ENCODE measurements at places on chromosomes 4 and X. TPM values are rescaled to one million over a fixed set of nuclear protein-coding genes. Genes with fewer than 3 reads are reported as not detected.

DNA sequence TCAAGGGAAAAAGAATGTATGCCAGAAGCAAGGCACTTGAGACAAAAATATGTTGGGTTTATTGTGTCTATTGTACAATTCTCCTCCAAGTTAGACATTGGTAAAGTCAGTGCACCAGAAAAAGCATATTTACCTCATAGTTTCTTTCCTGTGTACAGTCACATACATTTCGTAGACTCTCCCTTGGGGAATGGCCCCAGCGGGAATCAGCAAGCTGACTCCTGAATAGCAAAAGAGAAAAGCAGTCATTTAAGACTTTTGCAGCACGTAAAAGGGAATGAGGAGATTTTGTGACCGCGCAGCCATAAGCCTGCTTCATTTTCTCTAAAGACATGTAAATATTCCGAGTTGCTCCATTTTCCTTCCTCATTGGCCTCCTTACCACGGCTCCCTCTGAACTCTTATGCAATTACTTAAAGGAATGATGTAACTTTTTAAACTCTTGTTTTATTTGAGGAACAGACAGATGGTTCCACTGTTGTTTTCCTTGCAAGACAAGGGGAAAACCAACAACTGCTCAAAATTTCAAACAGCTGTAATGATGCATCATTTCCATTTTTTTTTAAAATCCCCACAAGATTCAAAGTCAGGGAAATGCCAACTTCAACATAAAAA, 332.7 kb downstream of the UNC5C start:
- peak overlapping the region; percentile 13 for H3K4me3 ChIP-seq
- peaks cover 4% of the 10 kb centered on the region for H3K36me3 ChIP-seq
- H3K4me1 ChIP-seq, result peaks cover 25% of the 10 kb centered on the region

- H3K4me3 ChIP-seq, result no peak overlapping the region
- no peak for DNase-seq
- no peaks in the 10 kb centered on the region for H3K36me3 ChIP-seq
- no peaks in the 10 kb centered on the region for H3K4me1 ChIP-seq
- H3K27me3 ChIP-seq, result no peaks in the 10 kb centered on the region
- no peak overlapping the region for H3K27ac ChIP-seq
These were observed 222.1 kb downstream of the LDB2 start for GRCh38 chr4:16676230-16676770.

- H3K4me3 ChIP-seq, result no peak overlapping the region
- H3K27ac ChIP-seq, result peak overlapping the region; percentile 89
- no peaks in the 10 kb centered on the region for H3K27me3 ChIP-seq
- peaks cover 17% of the 10 kb centered on the region for H3K4me1 ChIP-seq
- peaks cover 5% of the 10 kb centered on the region for H3K36me3 ChIP-seq
These were observed 13.1 kb downstream of the RP2 start for GRCh38 chrX:46849933-46850332.

DNA sequence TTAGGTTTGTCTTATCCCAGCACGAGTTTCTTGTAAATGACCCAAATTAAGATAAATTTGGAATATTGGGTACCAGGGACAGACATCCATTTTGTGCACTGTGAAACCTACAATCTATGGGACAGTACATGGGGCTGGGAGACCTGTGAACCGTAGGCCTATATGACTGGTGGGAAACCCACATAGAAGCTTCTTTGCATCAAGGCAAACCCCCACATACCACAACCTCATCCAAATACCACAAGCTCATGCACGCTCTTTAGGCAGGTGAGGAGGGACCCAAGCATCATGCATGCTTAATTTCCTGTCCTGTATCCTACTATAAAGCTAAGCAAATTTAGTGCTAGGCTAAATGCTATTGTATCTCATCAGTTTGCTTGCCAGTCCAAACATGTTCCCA, 47.8 kb downstream of the NIPAL1 start:
- DNase-seq, result no peak
- peaks cover 4% of the 10 kb centered on the region for H3K36me3 ChIP-seq
- H3K4me3 ChIP-seq, result no peak overlapping the region

- H3K27ac ChIP-seq, result peak overlapping the region; percentile 58
- DNase-seq, result no peak
- H3K4me3 ChIP-seq, result no peak overlapping the region
- H3K27me3 ChIP-seq, result no peaks in the 10 kb centered on the region
These were observed 310.8 kb downstream of the AFF2 start for GRCh38 chrX:148811236-148811635.

DNA sequence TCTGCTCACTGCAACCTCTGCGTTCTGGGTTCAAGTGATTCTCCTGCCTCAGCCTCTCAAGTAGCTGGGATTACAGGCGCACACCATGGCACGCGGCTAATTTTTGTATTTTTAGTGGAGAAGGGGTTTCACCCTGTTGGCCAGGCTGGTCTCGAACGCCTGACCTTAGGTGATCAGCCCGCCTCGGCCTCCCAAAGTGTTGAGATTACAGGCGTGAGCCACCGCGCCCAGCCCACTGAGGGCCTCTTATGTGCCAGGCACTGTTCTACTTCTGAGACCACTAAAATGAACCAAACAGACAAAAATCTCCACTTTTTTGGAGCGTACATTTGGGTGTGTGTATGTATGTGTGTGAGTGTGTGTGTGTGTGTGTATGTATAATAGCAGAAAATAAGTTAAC, 117.2 kb upstream of the H2AZ1 start:
- no peak for DNase-seq
- H3K4me1 ChIP-seq, result peaks cover 7% of the 10 kb centered on the region
- no peaks in the 10 kb centered on the region for H3K27me3 ChIP-seq
- no peak overlapping the region for H3K4me3 ChIP-seq
- no peak overlapping the region for H3K27ac ChIP-seq

DNA sequence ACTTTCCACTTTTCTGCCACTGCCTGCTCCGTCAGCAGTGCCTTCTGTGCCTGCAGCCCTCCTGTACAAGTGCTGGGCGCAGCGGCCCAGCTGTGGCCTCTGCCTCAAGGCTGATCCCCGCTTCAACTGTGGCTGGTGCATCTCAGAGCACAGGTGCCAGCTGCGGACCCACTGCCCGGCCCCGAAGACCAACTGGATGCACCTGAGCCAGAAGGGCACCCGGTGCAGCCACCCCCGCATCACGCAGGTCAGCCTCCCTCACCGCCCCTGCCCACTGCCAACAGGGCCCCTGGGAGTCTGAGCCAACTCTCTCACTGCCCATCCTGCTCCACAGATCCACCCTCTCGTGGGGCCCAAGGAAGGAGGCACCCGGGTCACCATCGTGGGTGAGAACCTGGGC, 7.5 kb downstream of the PLXNA3 start:
- H3K36me3 ChIP-seq, result peaks cover 19% of the 10 kb centered on the region
- no peak overlapping the region for H3K4me3 ChIP-seq
- no peak for DNase-seq

The VCX3A gene
- not detected for total RNA-seq

The PASD1 gene
- not detected for total RNA-seq

The LRRC66 gene
- total RNA-seq, result 0.57 TPM

The FOXR2 gene
- total RNA-seq, result not detected

The DIPK2B gene
- not detected for total RNA-seq
